Heart right ventricle (tissue), 16 donors: ENCODE measurements at places on chromosomes 6 and 20. TPM values are rescaled to one million over a fixed set of nuclear protein-coding genes. Genes with fewer than 3 reads are reported as not detected.

DNA sequence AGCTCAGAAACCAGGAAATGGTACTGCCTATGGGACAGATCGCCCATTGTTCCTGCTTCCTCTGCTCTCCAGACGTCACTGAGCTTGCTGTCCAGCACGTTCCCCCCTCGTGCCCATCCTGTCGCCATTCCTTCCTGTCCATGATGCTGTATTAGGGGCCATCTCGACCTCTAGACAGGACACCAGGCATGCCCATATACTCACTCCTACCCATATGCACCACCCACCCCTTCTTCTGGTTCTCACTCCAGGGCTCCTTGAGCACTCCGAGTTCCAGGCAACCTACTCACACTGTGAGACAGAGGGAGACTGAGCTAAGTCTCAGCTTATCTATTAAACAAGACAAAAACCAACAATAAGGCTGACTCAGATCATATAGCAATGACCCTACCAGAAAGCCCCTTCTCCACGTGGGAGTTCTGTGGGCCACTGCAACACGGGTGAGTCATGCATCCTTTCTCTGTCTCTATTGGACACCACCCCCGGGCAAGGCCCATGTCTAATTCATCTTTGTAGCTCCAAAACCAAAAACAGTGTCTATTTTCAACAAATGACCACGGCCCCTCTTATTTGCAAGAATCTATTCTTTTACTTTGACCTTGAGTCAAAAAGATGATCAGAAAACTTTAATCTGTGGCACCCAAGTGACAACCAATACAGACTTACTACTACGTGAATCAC, 65.7 kb downstream of the PSMG4 start:
- no peaks in the 10 kb centered on the region for H3K36me3 ChIP-seq
- no peak overlapping the region for H3K4me3 ChIP-seq
- no peaks in the 10 kb centered on the region for H3K27me3 ChIP-seq

GRCh38 chr6:41037107-41037900, 1.7 kb downstream of the UNC5CL start:
- no peaks in the 10 kb centered on the region for H3K36me3 ChIP-seq
- no peaks in the 10 kb centered on the region for H3K4me1 ChIP-seq
- no peaks in the 10 kb centered on the region for H3K27me3 ChIP-seq

- no peaks in the 10 kb centered on the region for H3K4me1 ChIP-seq
- H3K27me3 ChIP-seq: no peaks in the 10 kb centered on the region
- no peak for DNase-seq
- H3K27ac ChIP-seq: no peak overlapping the region
- no peak overlapping the region for H3K4me3 ChIP-seq
Measured at GRCh38 chr6:136343275-136343674, 53.6 kb upstream of the BCLAF1 start.

PLEKHG1 gene
- polyA plus RNA-seq: 2.6 TPM

- H3K4me3 ChIP-seq: no peak overlapping the region
- H3K27me3 ChIP-seq: no peaks in the 10 kb centered on the region
- DNase-seq: no peak
- H3K27ac ChIP-seq: no peak overlapping the region
- H3K36me3 ChIP-seq: no peaks in the 10 kb centered on the region
Measured at GRCh38 chr6:164133095-164133494, 718.6 kb downstream of the QKI start.
